ENCODE measurements at places on chromosomes 11 and 22. TPM values are rescaled to one million over a fixed set of nuclear protein-coding genes. Genes with fewer than 3 reads are reported as not detected.

- DNase-seq, result no peak
Observed at GRCh38 chr11:44566952-44567875, 1.8 kb downstream of the CD82 start.

DNA sequence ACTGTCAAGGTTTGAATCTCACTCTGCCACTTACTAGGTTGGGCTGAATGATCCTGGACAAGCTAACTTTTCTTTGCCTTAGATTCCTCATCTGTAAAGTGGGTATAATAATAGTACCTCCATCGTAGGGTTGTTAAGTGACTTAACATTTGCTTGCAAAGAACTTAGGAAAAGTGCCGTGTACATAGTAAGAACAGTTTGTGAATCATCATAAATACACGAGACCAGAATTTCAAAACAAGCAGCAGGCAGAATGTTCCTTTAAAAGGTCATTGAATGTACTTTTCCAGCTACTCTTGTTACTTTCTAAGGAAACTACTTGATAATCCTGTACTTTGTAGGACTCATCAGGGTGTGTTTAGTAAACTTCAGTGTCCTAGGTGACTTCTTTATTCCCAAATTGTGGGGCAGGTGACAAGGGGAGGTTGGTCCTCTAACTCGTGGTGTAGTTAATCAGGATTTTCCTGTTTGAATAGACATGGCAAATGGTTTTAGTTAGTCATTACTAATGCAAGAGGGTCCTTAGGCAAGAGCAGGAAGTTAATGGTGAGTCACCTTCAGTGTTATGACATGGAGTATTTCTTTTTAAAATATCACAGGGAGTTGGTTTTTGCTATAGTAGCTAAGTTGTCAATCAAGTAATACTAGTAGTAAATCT, 67.9 kb downstream of the YAP1 start:
- DNase-seq, result peak; percentile 46

DNA sequence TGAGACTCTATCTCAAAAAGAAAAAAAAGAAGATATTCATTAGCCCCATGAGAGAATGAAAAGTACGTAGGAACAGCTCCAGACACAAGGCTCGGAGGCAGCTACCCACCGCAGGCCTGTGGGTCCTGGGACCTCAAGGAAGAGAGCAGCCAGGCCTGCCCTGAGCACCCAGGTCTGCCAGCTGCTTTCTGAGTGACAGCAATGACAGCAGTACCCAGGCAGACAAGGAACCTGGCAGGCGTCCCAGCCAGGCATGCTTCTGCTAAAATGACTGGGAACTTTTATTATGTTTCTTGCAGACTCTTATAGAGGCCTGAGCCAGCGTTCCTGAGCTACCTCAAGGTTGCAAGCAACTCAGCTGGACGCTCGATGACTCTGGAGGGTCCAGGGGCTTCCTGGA, 31.6 kb downstream of the CPT1A start:
- DNase-seq, result no peak

- DNase-seq, result no peak
Observed at GRCh38 chr11:26618441-26618840, 46.4 kb upstream of the MUC15 start.

GRCh38 chr11:10906521-10906920, 48.7 kb upstream of the ZBED5 start:
- DNase-seq, result no peak

The MTNR1B gene
- polyA plus RNA-seq, result not detected
